ENCODE measurements at places on chromosomes 11 and 22.

DNA sequence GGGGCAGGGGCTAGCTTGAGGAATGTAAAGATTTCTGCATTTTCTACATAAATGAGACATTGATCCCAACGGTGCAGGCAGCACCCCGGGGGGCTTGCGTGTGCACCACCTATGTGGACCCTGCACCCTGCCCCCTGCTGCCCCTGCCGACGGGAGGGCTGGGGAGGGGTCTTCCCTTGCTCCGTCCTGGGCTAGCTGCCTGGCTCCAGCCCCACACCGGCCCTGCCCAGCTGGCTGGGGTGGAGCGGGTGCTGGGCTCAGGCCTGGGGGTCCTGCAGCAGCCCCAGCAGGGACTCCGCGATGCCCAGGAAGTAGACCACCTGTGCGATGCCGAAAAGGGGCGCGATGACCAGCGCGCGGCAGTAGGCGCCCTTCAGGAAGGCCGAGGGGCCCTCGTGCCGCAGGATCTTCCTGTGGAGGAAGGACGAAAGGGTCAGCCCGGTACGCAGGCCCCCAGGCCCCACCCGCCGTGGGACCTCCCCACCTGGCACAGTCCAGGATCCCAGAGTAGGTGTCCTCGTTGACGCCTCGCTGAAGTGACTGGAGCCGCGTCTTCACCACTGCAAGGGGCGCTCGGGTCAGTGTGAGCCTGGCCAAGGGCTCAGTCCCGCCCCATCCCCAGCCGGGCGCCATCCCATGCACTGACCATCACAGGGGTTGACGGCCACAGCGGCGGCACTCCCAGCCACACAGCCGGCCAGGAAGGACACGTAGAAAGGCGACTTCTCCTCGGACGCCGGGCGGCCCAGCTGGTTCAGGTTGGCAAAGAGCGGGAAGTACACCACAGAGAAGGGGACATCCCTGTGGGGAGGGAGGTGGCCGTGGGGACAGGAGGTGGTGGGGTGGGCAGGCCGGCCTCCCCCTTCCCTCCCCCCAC, 2.0 kb upstream of the CEND1 start:
- DNase-seq, result no peak

DNA sequence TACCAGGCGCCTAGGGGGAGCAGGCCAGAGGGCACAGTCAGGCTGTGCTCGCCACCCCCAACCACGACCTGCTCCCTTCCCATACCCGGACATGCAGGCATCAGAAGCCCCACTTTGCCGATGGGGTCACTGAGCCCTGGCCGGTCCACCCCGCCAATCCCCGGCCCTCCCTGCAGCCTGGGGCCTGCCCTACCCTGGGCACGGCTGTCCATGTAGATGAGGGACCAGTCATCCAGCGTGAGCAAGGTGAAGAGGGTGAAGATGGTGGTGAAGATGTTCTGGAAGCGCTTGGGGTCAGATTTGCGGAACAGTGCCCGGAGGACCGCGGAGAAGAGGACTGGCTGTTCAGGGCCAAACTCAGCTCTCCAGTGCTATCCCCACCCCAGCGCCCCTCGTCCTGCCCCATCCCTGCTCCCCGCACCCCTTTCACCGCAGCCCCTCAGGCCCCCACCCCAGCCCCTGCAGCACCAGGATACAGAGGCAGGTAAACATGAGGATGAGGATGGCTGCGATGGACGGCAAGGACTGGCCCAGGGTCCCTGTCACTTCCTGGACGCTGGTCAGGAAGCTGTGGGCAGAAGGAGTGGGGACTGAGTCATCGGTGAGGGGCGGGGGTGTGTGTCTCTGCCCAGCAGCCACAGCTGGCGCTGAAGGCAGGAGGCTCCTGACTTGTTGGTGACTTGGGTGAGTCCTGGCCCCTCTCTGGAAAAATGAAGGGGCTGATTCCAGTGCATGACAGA, 5.5 kb downstream of the CATSPER1 start:
- DNase-seq, result no peak

DNA sequence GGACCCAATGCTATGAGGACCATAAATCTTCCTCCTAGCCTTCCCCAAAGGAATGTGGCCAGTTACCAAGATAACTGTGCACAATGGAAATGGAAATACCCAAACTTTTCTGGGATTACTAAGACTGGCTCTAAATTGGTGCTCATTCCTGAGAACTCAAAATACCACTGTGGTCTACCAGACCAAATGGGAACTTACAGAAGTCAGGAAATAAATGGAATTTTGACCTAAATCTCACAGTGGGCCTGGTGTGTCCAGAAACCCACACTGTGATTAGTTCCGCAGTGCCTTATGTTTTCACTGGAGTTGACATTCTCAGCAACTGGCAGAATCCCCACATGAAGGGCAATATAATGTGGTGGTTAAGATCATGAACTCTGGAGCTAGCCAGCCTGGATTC, 99.4 kb upstream of the ZC3H12C start:
- no peak for DNase-seq

DNA sequence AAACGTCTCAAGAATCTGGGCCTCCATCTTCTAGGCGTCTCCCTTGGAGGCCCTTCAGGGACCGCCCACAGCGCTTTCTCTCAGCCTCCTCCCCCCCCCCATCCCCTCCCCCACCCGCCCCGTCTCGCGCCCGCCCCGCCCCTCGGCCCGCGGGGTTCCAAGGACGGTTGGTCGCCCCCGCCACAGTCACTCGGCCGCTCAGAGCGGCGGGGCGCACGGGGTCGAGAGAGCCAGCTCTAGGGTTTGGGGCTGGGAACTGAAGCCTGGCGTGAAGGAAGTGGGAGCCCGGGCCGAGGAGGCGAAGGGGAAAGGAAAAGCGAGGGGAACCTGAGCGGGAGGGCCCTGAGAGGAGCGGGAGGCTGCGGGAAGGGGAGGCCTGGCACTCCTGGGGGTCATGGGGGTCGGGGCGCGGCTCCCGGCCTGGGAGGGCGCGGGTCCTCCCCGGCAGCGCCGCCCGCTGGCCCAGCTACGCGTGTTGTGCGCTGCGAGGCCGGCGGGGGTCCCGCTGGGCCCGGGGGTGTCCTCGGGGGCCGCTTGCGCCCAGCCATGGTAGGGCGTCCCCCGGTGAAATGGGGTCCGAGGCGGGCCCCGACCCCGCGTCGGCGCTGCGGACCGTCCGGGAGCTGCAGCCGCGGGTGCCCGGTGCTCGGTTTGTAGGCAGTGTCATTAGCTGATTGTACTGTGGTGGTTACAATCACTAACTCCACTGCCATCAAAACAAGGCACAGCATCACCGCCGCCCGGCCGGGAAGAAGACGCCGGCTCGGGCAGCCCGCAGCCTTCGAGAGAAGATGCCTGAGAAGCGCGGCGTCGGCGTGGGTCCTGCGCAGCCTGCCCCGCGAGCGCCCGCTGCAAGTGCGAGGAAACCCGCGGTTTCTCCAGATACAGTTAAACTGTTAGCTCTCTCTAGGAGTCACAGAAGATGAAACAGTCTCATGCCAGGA, at the start of gene BTG4:
BTG4 (minus strand) TSS at position 91 of the 944 bp plus-strand sequence. CDS start 13,610 bp downstream, outside the sequence.
- no peak for DNase-seq

DNA sequence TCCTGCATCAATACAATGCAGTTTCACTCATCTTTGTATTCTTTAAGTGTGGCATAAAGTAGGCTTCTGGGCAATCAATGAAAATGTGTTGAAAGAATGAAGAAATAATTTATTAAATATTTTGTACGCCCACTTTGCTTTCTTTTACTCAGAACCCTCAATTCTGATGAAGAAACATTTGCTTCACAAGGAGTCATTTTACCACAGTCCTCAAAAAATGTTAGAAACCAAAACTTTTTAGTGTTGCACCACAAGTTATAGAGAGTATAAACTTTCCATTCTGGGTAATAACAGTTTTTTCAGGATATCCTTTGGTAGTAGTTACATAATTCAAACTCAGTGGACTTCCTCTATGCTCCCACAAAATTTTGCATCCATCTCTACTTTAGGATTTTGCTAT, 360.5 kb downstream of the DLG2 start:
- DNase-seq, result no peak

GRCh38 chr22:29478326-29479276, 1.4 kb upstream of the NEFH start:
- no peak for DNase-seq

- no peak for DNase-seq
These were observed 29.2 kb downstream of the SCUBE1 start for GRCh38 chr22:43313890-43314474.

GRCh38 chr11:17543574-17544180, 539 bp downstream of the USH1C start:
- no peak for DNase-seq

GRCh38 chr11:74269161-74269811, 42.2 kb downstream of the P4HA3 start:
- no peak for DNase-seq

GRCh38 chr11:100581318-100581717, 105.8 kb upstream of the ARHGAP42 start:
- no peak for DNase-seq

- no peak for DNase-seq
These were observed 30.9 kb downstream of the CHEK2 start for GRCh38 chr22:28710576-28711191.

GRCh38 chr11:128497061-128497775, 90.1 kb downstream of the ETS1 start:
- no peak for DNase-seq

- DNase-seq, result no peak
These were observed 1.3 kb downstream of the NAP1L4 start for GRCh38 chr11:2990617-2991451.

- no peak for DNase-seq
These were observed 19.4 kb downstream of the KREMEN1 start for GRCh38 chr22:29092243-29092642.

DNA sequence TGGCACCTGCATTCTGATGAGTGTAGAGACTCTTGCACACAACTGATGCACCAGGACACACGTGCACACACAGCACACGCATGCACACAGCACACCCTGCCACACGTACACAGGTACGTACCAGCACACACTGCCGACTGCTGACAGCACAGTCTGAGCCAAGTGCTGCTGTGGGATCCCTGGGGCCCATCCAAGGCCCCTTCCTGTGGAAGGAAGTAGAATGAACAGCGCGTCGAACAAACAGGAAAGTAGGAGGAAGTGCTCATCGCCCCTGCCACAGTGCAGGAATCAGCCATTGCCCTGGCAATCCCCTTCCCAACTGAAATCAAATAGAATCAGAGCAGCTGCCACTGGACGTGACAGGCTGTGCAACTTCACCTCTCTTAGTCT, 57.9 kb downstream of the CD82 start:
- DNase-seq, result no peak

GRCh38 chr11:19711911-19712280, 741 bp upstream of the NAV2 start:
- no peak for DNase-seq

DNA sequence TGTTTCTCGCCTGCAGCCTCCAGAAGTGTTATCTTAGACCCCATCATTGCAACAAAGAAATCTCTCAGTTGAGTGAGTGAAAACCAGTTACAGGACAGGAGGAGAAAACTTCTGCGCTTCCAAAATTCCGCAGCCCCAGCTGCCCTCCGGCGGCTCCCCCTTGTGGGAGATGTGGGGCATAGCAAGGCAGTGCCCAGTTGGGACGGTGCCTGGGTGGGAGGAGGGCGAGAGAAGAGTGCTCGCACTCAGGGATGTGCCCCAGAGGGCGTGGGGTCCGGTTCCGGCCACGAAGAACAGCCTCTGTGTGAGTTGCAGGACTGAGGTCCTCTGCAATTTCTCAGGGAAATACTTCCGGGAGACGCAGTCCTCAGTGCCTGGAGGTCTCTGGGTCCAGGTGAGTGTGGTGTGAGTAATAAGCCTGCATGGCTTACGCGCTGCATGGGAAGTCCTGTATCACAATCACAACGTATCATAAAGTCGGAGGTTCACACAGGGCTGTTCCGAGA, 87.0 kb upstream of the BLID start:
- DNase-seq, result no peak

GRCh38 chr22:24086310-24086709, 75.2 kb downstream of the CABIN1 start:
- no peak for DNase-seq

GRCh38 chr11:8661001-8661795, 21.3 kb downstream of the TRIM66 start:
- DNase-seq, result no peak

- no peak for DNase-seq
These were observed 24.2 kb downstream of the TSKU start for GRCh38 chr11:76807206-76807875.

DNA sequence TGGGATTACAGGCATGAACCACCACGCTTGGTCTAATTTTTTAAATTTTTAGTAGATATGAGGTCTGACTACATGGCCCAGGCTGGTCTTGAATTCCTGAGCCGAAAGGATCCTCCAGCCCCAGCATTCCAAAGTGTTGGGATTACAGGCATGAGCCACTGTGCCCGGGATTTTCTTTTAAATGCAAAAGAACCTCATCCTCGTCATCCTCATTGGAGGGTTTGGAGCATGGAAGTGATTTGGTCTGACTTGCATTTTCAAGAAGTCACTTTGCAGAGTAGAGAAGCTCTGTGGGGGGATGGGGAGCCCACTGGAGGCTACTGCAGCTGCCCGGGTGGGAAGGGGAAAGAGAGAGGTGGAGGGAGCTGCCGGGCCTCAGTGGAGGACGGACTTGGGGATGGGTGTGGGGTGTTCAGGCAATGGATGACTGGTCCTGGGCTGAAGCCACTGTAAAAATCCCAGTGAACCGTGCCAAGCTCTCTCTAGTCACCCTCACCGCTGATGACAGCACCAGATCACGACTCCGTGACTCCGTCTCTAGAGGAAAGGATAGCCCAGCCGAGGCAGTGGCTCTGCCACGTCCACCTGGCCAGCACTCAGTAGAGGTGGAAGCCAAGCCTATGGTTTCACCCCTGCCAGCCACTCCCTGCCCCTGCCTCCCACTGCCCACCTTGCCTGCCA, 32.8 kb upstream of the SLC22A12 start:
- DNase-seq, result no peak

DNA sequence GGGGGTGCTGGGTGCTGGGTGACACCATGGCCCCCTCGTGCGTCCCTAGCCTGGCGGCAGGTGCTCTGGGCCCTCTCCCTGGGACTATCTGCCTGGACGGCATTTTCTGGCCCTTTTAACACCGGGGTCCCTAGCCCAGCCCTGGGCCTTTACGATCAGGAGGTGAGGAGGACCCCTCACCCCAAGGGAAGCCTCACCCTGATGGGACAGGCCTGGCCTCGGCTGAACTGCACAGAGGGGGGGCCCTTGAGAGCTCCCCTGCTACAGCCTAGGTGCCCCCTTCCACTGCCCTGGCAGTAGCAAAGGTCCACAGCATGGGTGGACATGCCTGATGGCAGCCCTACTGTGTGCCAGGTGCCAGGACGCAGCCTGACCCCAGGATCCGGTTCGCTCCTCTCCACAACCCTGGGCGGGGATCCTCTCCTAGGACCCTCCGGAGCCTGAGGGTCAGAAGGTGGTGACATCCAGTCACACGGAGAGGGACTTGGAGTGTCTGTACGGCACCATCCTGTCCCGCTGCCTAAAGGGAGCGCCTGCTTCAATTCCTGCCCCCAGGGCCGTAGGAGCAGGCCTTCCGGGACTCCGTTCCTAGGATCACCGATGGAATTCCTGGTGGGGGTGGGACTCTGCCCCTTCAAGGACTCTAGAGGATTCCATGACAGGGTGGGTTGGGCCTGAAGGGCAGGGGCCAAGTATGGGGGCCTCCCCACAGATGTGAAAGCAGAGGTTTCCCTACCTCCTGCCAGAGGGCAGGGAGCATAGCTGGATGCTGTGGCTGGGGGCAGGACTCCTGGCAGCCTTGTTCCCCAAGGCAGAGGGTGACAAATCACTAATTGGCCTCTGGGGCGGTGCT, 33.0 kb upstream of the TH start:
- DNase-seq, result no peak

- no peak for DNase-seq
These were observed 857 bp downstream of the ARCN1 start for GRCh38 chr11:118572981-118573550.
